ENCODE measurements at places on chromosomes 13 and 19. TPM values are rescaled to one million over a fixed set of nuclear protein-coding genes. Genes with fewer than 3 reads are reported as not detected.

- H3K4me3 ChIP-seq: no peak overlapping the region
- no peaks in the 10 kb centered on the region for H3K4me1 ChIP-seq
- DNase-seq: no peak
- H3K27ac ChIP-seq: no peak overlapping the region
- H3K27me3 ChIP-seq: no peaks in the 10 kb centered on the region
Observed at GRCh38 chr13:83716121-83716520, 166.2 kb downstream of the SLITRK1 start.

SIGLEC12 gene
- 3.7 TPM for total RNA-seq

KLK14 gene
- total RNA-seq: not detected

SYNGR4 gene
- not detected for total RNA-seq

- H3K4me1 ChIP-seq: peaks cover 16% of the 10 kb centered on the region
- H3K27ac ChIP-seq: no peak overlapping the region
- no peaks in the 10 kb centered on the region for H3K36me3 ChIP-seq
- H3K4me3 ChIP-seq: no peak overlapping the region
Observed at GRCh38 chr13:32423592-32423991, 4.3 kb downstream of the N4BP2L1 start.

DNA sequence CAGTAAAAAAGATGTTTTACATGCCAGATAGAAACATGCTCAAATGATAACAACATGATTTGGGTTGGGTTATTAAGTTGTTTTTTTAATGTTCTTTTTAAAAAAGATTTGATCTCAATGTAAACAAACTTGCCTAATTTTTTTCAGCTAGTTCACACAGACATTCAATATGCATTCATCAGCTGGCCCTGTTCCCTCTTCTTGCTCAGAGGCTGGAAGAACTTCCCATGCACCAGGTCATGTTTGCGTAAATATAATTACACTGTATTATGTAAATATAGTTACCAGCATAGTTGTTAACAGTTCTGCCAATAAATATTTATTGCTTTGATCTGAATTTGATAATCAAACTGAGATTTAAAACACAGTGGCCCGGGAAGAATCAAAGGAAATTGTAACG lies 70.6 kb downstream of the ATP11A start:
- H3K27me3 ChIP-seq: no peaks in the 10 kb centered on the region
- H3K27ac ChIP-seq: no peak overlapping the region
- H3K4me3 ChIP-seq: peak overlapping the region; percentile 29
- DNase-seq: no peak
- no peaks in the 10 kb centered on the region for H3K36me3 ChIP-seq

GRCh38 chr13:34017231-34017630 lies 199.3 kb downstream of the RFC3 start:
- H3K36me3 ChIP-seq: no peaks in the 10 kb centered on the region
- no peak overlapping the region for H3K4me3 ChIP-seq
- H3K4me1 ChIP-seq: no peaks in the 10 kb centered on the region
- no peaks in the 10 kb centered on the region for H3K27me3 ChIP-seq

ZNF625 gene
- total RNA-seq: 8.5 TPM

DNA sequence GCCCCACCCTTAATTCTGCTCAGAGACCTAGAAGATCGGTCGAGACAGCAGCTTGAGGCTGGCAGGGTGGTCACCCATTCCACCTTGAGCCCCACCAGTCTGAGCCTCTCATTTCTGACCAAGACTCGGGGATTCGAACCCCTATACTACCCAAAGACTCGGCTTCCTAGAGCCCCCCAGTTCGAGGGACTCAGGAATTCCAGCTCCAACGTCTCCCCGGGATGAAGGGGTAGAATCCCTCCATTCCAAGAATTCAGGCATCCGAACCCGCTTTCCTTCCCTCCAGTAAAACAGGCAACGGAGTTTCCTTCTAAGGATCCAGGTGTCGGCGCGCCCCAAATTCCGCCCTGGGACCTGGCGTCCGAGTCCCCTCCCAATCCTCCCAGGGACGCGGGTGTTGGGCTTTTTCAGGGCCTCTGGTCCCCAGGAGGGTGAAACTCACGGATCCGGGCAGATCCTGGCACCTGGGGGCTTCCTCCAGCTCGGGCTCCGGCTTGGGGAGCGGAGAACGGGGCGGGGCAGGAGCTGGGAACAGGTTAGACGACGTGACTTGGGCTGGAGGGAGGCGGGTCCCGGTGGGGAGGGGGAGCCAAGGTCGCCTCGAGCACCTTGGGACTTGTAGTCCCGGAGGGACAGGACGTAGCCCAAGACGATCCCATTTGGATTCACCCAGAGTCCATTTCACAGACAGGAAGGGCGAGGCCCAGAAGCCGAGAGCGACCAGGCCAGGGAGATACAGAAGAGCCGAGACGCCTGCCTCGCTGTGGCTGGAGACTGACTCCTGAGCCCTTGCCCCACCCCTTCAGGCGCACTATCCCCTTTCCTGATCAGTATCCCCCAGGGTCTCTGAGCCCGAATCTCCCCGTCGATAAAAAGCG lies at the start of gene PPP1R13L:
PPP1R13L (minus strand) TSS at position 513 of the 878 bp plus-strand sequence. CDS start 6,751 bp downstream, outside the sequence.
- peak within 1 kb of the TSS; percentile 77 for H3K4me3 ChIP-seq
- H3K27me3 ChIP-seq: no peaks in the 10 kb centered on the region
- peak within 1 kb of the TSS; percentile 97 for H3K27ac ChIP-seq
- peaks cover 25% of the 10 kb centered on the region for H3K4me1 ChIP-seq
- peak; percentile 95 for DNase-seq

GRCh38 chr19:35793381-35794165 lies 18.2 kb downstream of the ARHGAP33 start:
- DNase-seq: no peak
- no peak overlapping the region for H3K4me3 ChIP-seq
- H3K36me3 ChIP-seq: no peaks in the 10 kb centered on the region
- no peaks in the 10 kb centered on the region for H3K4me1 ChIP-seq

GRCh38 chr13:30802501-30802900 lies 67.2 kb downstream of the ALOX5AP start:
- no peak overlapping the region for H3K27ac ChIP-seq
- no peak overlapping the region for H3K4me3 ChIP-seq
- H3K36me3 ChIP-seq: no peaks in the 10 kb centered on the region
- H3K27me3 ChIP-seq: no peaks in the 10 kb centered on the region
- H3K4me1 ChIP-seq: peaks cover 11% of the 10 kb centered on the region

- H3K4me1 ChIP-seq: no peaks in the 10 kb centered on the region
- H3K27ac ChIP-seq: no peak overlapping the region
- no peak for DNase-seq
- no peak overlapping the region for H3K4me3 ChIP-seq
- H3K27me3 ChIP-seq: no peaks in the 10 kb centered on the region
Observed at GRCh38 chr13:42011601-42012350, 36.7 kb upstream of the DGKH start.

GRCh38 chr19:28247243-28247642 lies 965.7 kb downstream of the UQCRFS1 start:
- H3K4me3 ChIP-seq: no peak overlapping the region
- H3K27ac ChIP-seq: no peak overlapping the region
- DNase-seq: no peak
- H3K27me3 ChIP-seq: no peaks in the 10 kb centered on the region

ZNF285 gene
- total RNA-seq: 2.0 TPM

- no peak for DNase-seq
- H3K27me3 ChIP-seq: no peaks in the 10 kb centered on the region
- H3K4me1 ChIP-seq: no peaks in the 10 kb centered on the region
- H3K36me3 ChIP-seq: no peaks in the 10 kb centered on the region
- H3K4me3 ChIP-seq: no peak overlapping the region
Observed at GRCh38 chr13:30020726-30021312, 170.4 kb upstream of the UBL3 start.

TYROBP gene
- 367 TPM for total RNA-seq

RNF113B gene
- total RNA-seq: not detected

GRCh38 chr19:48418317-48419064 lies 25.0 kb downstream of the GRIN2D start:
- peaks cover 28% of the 10 kb centered on the region for H3K27me3 ChIP-seq
- H3K4me3 ChIP-seq: no peak overlapping the region
- H3K4me1 ChIP-seq: no peaks in the 10 kb centered on the region
- H3K36me3 ChIP-seq: no peaks in the 10 kb centered on the region

Data from upper lobe of right lung (tissue), 1 donor.